ENCODE measurements at places on chromosomes 5 and 9.

GRCh38 chr5:5781335-5781734 lies 358.9 kb downstream of the ICE1 start:
- no peak for DNase-seq

- DNase-seq, result no peak
Measured at GRCh38 chr5:151632524-151632923, 41.4 kb upstream of the FAT2 start.

- DNase-seq, result no peak
Measured at GRCh38 chr5:115033861-115034260, 135.8 kb downstream of the TRIM36 start.

GRCh38 chr9:113310538-113310937 lies 7.4 kb upstream of the RNF183 start:
- no peak for DNase-seq

GRCh38 chr5:77850536-77851175 lies 74.5 kb upstream of the TBCA start:
- no peak for DNase-seq

DNA sequence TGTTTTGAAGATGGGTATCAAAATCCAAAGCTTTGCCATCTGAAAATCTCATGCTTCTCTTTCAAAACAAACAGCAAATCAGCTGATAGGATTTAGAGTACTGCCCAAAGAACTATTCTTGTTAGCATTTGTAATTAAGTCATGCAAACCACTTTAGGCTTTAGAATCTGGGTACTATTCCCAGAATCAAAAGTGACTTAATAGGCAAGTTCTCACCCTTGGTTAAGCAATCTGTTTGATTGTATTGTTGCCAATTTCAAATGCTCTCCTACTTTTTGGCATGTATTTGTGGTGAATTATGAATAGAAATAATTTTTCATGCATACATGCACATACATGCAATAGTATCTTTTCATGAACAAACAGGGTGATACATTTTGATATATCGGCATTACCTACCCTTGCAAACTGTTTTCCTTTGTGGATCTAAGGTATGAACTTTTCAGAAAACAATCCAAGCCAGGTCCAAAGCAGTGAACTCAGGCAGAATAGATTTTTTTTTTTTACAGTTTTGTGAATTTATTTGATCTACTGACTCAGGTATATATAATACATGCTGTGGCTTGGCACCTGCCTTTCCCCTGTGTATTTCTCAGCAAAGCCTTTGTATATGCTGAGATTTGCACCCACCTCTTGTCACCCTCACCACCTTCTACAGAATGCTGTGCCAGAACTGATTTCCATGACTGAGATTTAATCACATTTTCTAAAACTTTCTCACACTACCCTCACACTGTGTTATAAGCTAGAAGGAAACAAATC lies 9.0 kb downstream of the IL33 start:
- no peak for DNase-seq

DNA sequence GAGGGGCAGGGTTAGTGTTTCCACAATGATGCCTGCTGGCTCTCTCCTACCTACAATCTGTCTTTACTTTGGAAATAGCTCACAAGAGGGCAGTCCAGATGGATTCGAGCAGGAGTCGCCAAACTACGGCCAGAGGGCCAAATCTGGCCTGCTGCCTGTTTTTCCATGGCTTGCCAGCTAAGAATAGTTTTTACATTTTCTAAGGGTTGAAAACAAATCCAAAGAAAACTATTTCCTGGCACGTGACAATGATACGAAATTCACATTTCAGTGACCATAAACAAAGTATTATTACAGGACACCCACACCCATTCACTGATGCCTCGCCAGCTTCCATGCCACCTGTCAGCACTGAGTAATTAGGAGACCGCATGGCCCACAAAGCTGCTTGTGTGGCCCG lies 162.9 kb upstream of the WWC1 start:
- no peak for DNase-seq

DNA sequence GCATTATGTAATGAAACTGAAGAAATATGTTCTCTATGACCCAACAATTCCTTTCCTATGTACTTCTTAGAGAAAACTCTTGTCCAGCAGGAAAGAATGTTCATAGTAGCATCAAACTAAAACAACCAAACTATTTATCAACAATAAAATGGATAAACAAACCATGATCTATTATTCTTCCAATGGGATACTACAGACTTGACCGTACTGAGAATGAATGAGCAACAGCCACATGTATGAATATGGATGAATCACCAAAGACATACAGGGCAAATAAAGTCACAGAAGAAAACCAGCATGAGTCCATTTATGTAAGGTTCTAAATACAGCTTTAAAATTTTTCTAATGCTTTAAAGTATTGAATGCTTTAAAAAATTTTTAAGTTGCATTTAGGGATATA lies 73.6 kb upstream of the SUSD1 start:
- DNase-seq, result no peak

- DNase-seq, result no peak
Measured at GRCh38 chr5:67496051-67496450, 299.5 kb upstream of the CD180 start.

- DNase-seq, result no peak
Measured at GRCh38 chr5:159515909-159516415, 185.7 kb upstream of the IL12B start.

GRCh38 chr5:22390888-22391287 lies 462.3 kb downstream of the CDH12 start:
- DNase-seq, result no peak

DNA sequence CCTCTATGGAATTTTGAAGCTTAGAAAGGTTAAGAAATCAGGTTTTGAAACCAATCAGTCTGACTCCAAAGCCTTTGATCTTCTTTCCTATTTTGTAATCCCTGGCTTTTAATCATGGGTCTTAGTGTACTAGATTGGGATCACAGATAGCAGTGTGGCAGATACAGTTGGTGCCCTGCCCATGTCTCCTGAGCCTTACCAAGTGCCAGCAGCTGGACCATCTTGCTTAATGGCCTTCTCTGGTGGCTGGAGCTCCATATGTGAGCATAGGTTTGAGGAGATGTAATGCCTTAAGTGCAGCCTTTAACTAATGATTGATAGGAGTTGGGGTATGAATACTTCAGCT lies 16.7 kb upstream of the RIC1 start:
- no peak for DNase-seq

- no peak for DNase-seq
Measured at GRCh38 chr5:160260881-160261815, 31.8 kb downstream of the FABP6 start.

DNA sequence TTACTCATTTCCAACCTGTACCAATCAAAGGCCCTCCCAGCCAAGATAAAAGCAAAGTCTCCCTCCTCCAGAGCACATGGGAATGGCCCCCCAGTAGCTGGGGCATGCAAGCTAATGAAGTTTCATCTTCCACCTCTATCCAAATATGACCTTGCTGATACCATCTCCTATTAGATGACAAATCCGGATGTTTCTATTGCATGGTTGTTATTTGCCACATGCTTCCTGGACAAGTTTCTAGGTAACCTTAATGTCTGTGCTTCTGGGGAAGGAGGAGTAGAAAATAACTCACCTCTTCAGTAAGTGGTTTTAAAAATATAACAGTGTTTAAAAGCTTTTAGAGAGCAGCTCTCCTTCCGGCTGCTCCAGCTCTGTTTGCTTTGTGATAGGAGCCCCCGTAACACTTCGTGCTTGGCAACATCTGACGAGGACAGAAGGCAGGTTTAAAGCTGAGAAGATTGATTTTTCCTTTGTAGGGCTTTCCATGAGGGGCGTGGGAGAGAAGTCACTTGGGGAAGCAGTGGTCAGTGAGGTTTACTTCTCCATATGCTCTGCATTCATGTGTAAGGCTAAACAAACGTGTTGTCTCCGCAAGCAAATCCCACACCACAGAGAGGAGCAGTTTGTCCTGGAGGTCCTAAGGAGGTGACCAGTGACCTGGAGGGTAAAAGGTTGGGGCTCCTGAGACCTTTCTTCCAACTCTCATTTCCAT lies 40.3 kb upstream of the GLRX start:
- DNase-seq, result no peak

DNA sequence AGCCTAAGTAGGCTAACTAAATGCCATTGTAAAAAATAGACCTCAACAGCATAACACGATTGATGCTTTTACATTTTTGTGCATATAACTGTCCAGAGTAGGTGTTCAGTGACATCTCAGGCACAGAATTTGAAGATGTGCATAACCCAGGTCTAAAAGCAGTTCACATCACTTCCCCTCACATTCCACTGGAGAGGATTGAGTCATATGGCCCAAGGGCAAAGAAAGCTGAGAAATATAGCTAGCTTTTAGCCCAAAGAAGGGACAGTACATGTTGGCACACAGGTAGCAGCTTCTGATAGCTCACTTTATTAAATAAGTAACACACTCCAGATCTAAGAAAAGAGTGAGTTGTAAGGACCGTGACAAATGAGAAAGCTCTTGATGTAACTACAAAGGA lies 2259.5 kb upstream of the WWC1 start:
- DNase-seq, result no peak

Measured in NCI-H2171 (cell line).